ENCODE measurements at places on chromosomes 6 and 20. TPM values are rescaled to one million over a fixed set of nuclear protein-coding genes. Genes with fewer than 3 reads are reported as not detected.
A peak's percentile ranks its signal among the peaks of the same experiment; 100 is the strongest.

DNA sequence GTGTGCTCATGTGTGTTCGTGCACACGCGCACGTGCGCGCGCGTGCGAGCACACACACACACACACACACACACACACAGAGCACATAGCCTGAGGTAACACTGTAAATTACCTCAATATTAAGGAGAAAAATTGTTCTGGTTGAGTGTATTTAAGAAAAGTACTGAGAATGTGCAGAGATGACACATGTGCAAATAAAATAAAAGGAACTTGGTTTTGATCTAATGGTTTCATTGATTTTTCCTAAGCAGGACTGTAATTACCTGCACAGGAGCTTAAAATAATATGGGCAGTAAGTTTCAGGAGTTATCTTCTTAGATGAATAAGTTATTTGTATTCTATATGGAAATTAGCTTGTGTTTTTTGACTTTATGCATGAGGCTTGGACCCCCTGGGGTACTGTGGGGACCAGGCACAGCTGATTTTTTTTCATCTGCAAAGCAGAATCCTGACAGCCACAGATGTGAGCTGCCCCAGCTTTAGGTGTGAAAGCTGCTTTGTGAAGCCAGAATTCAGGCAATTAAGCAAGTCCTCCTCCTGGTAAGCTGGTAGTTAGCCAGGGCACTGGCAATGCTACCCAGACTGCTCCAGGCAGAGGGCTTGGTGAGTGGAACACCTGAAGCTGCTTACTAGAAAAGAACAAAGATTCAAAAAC lies 1040.6 kb upstream of the CITED2 start:
- no peak overlapping the region for H3K27ac ChIP-seq
- H3K27me3 ChIP-seq, result no peaks in the 10 kb centered on the region
- H3K4me1 ChIP-seq, result no peaks in the 10 kb centered on the region
- H3K4me3 ChIP-seq, result no peak overlapping the region

- H3K27ac ChIP-seq, result no peak overlapping the region
- H3K4me1 ChIP-seq, result peaks cover 9% of the 10 kb centered on the region
- H3K27me3 ChIP-seq, result no peaks in the 10 kb centered on the region
- H3K36me3 ChIP-seq, result no peaks in the 10 kb centered on the region
- no peak for DNase-seq
- H3K4me3 ChIP-seq, result no peak overlapping the region
Observed at GRCh38 chr6:439641-440167, 48.2 kb downstream of the IRF4 start.

DNA sequence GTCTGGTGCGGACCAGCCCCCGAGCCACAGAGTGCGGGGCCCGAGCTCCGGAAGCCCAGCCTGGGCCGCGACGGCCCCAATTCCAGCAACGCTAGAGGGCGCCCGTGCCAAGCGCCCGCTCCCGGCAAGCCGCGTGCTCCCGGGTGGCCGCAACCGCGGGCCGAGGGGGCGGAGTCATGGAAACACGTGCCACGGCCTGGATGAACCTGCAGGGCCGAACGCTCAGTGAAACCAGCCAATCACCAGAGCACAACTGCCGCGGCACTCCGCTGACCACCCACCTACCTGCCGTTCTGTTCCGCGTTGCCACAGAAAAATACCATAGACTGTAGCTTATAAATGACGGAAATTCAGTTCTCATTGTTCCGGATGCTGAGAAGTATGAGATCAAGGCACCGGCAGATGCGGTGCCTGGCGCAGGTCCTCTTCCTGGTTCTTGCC lies 85.7 kb upstream of the FOXC1 start:
- peaks cover 40% of the 10 kb centered on the region for H3K4me1 ChIP-seq
- no peak overlapping the region for H3K4me3 ChIP-seq
- peak; percentile 87 for DNase-seq

DNA sequence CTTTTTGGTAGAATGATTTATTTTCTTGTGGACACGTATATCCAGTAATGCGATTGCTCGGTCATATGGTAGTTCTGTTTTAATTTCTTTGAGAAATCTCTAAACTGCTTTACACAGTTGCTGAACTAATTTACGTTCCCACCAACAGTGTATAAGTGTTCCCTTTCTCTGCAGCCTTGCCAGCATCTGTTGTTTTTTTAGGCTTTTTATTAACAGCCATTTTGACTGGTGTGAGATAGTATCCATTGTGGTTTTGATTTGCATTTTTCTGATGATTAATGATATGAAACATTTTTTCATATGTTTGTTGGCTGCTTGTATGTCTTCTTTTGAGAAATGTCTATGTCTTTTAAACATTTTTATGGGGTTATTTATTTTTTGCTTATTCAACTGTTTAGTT lies 196.7 kb downstream of the MOXD1 start:
- no peak overlapping the region for H3K4me3 ChIP-seq
- H3K4me1 ChIP-seq, result no peaks in the 10 kb centered on the region
- no peak overlapping the region for H3K27ac ChIP-seq

DNA sequence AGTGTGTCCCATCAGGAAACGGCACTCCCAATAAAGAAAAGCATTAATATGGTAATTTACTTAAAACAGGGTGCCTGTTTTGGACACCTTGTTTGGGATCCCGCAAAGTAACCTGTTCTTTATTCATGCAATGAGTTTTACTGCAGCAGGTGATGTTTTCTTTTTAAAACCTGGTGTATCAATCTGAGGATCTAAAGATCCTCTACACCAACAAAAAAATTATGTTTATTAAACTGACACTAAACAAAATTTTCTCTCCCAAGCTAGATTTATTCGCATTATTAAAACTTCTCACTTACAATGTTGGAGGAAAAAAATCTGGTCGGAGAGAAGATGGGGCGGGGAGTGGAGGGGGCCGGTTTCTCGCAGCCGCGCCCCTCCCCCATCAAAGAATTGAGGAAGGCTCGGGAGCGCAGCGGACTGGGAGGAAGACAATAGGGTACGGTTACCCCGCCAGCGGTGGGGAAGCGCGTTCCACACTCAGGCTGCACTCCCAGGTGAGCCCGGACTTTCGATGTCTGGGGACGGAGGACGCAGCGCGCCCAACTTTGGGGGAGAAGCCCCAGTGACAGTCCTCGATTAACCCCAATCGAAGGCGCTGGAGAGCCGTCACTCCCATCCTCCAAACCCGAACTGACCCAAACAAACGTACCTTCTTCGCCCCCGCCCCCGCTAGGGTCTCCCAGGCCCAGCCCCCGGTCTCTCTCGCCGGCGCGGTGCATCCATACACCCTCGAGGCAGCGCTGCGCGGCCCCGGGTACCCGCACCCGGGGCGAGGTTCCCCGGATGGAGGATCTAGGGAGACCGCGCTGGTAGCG lies 1.3 kb downstream of the CD24 start:
- peak overlapping the region; percentile 38 for H3K27ac ChIP-seq
- peaks cover 16% of the 10 kb centered on the region for H3K4me1 ChIP-seq
- no peak for DNase-seq
- H3K4me3 ChIP-seq, result peak overlapping the region; percentile 62

DNA sequence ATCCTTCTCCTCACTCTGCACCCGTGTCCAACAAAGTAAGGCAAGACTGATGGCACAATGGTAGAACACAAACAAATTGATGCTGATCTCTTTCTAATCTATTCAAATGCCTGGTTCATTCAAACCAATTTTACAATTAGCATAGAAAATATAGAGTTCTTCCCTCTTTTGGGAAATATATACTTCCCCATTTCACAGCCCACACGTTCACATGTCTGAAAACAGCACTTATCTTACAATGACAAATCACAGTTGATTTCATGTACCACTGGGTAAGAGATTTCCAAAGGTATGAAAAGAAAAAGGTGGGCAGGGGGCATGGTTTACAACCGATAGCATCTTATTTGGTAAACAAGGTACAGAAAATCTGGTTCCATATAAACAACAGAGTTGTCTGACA lies 137.6 kb downstream of the RNGTT start:
- H3K36me3 ChIP-seq, result no peaks in the 10 kb centered on the region
- no peaks in the 10 kb centered on the region for H3K27me3 ChIP-seq
- no peak overlapping the region for H3K4me3 ChIP-seq
- no peak overlapping the region for H3K27ac ChIP-seq
- no peaks in the 10 kb centered on the region for H3K4me1 ChIP-seq

Gene OXT
- not detected for total RNA-seq

Gene ZFP57
- total RNA-seq, result not detected

Gene FAM217A
- total RNA-seq, result not detected

GRCh38 chr20:38842558-38842981 lies 37.1 kb downstream of the PPP1R16B start:
- peaks cover 40% of the 10 kb centered on the region for H3K4me1 ChIP-seq
- no peaks in the 10 kb centered on the region for H3K27me3 ChIP-seq

GRCh38 chr6:2870046-2870636 lies 28.5 kb upstream of the SERPINB1 start:
- peaks cover 11% of the 10 kb centered on the region for H3K4me1 ChIP-seq
- DNase-seq, result no peak
- no peaks in the 10 kb centered on the region for H3K36me3 ChIP-seq

DNA sequence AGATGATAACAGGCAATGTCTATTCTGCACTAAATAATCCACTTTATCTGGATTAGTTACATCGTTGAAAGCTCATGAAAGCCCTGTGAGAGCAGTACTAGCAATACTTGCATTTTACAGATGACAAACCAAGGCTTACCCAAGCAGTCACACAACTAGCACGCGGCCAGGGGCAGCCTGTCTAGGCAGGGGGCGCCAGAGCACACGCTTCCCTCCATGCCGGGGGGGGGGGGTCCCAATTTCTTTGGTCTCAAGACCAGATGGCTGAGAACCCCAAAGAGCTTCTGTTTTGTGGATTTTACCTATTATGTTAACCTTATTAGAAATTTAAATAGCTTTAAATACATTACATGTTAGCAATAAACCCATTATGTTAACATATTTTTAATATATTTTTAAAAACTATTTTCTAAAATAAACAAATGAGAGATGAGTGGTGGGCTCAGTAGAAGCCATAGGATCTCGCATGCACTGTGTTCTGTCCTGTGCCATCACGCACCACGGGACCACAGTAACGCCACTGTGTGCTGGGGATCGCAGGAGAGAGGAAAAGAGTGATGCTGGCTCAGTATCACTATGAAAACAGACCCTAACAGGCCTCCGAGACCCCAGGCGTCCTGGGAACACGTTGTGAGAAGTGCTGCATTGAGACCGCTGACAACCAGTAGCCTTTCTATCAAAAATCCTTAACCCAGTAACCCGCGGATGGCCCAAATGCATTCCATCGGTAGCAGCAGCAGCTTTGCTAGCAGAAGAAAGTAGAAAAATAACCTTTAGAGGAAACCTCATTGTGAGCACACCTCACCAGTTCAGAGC lies 5.3 kb upstream of the PRR18 start:
- no peak overlapping the region for H3K27ac ChIP-seq
- H3K27me3 ChIP-seq, result peaks cover 6% of the 10 kb centered on the region
- H3K4me1 ChIP-seq, result peaks cover 2% of the 10 kb centered on the region
- no peaks in the 10 kb centered on the region for H3K36me3 ChIP-seq
- H3K4me3 ChIP-seq, result no peak overlapping the region
- peak; percentile 45 for DNase-seq

GRCh38 chr20:5489601-5490000 lies 172.8 kb upstream of the PROKR2 start:
- H3K36me3 ChIP-seq, result no peaks in the 10 kb centered on the region
- no peaks in the 10 kb centered on the region for H3K27me3 ChIP-seq
- peaks cover 22% of the 10 kb centered on the region for H3K4me1 ChIP-seq
- H3K27ac ChIP-seq, result no peak overlapping the region

Gene CLDN20
- not detected for total RNA-seq

Gene PRSS16
- not detected for total RNA-seq

DNA sequence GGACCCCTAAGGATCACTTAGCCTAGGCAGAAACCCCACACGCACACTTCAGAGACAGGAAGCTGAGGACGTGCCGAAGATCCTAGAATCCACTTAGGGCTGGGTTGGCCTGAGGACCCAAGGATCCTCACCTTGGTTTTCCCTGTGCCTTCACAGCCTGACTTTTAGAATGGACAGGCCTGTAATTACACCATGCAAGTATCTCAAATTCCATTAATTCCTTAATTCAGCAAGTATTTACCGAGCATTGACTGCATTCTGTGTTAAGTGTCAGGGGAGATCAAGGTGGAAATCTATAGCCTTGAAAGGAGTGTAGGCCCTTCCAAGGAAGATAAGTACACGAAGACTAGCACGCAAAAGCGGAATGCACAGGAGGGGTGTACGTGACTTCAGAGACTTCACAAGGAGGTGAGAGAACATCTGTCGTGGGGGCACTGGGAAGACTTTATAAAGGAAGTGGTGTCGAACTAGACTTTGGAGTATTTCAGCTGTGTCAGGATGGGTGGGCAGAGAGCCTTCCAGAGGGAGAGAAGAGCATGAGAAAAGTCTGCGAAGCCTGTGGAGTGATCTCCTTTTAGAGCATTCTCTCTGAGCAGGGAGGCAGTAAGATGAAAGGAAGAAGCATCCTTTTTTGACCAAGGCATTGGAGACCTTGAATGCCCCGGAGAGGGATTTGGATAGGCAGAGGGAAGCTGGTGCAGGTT lies 4.0 kb downstream of the DSP start:
- no peak overlapping the region for H3K27ac ChIP-seq
- H3K36me3 ChIP-seq, result no peaks in the 10 kb centered on the region
- H3K27me3 ChIP-seq, result peaks cover 23% of the 10 kb centered on the region
- H3K4me3 ChIP-seq, result no peak overlapping the region
- no peak for DNase-seq

- no peaks in the 10 kb centered on the region for H3K27me3 ChIP-seq
- H3K4me3 ChIP-seq, result no peak overlapping the region
- H3K36me3 ChIP-seq, result no peaks in the 10 kb centered on the region
- DNase-seq, result no peak
- H3K27ac ChIP-seq, result no peak overlapping the region
- H3K4me1 ChIP-seq, result peaks cover 37% of the 10 kb centered on the region
Observed at GRCh38 chr6:163716690-163717089, 302.2 kb downstream of the QKI start.

- H3K4me1 ChIP-seq, result no peaks in the 10 kb centered on the region
- no peak for DNase-seq
- no peaks in the 10 kb centered on the region for H3K36me3 ChIP-seq
- no peak overlapping the region for H3K4me3 ChIP-seq
- no peak overlapping the region for H3K27ac ChIP-seq
Observed at GRCh38 chr6:9257215-9257614, 821.9 kb upstream of the SLC35B3 start.

DNA sequence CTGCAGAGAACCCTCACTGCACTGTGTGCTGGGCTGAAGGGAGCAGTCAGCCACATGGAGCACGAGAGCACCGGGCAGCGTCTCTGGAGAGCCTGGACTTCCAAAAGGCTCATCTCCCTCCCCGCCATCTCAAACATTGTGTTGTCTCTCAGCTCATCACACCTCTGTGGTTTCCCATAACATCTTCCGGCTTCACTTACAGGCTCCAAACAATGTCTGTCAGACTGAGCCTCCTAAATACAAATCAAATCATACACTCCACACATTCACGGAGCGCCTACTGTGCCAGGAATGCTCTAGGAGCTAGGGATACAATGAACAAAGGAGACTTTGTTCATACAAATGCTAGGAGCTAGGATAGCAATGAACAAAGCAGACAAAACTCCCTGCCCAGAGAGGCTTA lies 398.0 kb downstream of the RNGTT start:
- H3K27ac ChIP-seq, result no peak overlapping the region
- H3K4me3 ChIP-seq, result no peak overlapping the region
- DNase-seq, result no peak
- no peaks in the 10 kb centered on the region for H3K36me3 ChIP-seq

- no peak for DNase-seq
- H3K4me1 ChIP-seq, result peaks cover 3% of the 10 kb centered on the region
- no peak overlapping the region for H3K4me3 ChIP-seq
- H3K27ac ChIP-seq, result no peak overlapping the region
- no peaks in the 10 kb centered on the region for H3K36me3 ChIP-seq
- H3K27me3 ChIP-seq, result no peaks in the 10 kb centered on the region
Observed at GRCh38 chr20:8255945-8256632, 124.0 kb downstream of the PLCB1 start.

Gene METTL24
- 1.00 TPM for total RNA-seq

Gene HSPA1L
- total RNA-seq, result 3.6 TPM

Gene DYNLT2
- 6.8 TPM for total RNA-seq

All from natural killer cell (primary cell).